ENCODE measurements at places on chromosomes 7 and 10. TPM values are rescaled to one million over a fixed set of nuclear protein-coding genes. Genes with fewer than 3 reads are reported as not detected.

MCMBP gene
- total RNA-seq = 56.6 TPM

PTPRZ1 gene
- 5.9 TPM for total RNA-seq

- no peak for DNase-seq
- no peak overlapping the region for H3K27ac ChIP-seq
- no peaks in the 10 kb centered on the region for H3K4me1 ChIP-seq
- H3K27me3 ChIP-seq = no peaks in the 10 kb centered on the region
- H3K4me3 ChIP-seq = no peak overlapping the region
These were observed 910.6 kb downstream of the KCNMA1 start for GRCh38 chr10:76727038-76727437.

DNA sequence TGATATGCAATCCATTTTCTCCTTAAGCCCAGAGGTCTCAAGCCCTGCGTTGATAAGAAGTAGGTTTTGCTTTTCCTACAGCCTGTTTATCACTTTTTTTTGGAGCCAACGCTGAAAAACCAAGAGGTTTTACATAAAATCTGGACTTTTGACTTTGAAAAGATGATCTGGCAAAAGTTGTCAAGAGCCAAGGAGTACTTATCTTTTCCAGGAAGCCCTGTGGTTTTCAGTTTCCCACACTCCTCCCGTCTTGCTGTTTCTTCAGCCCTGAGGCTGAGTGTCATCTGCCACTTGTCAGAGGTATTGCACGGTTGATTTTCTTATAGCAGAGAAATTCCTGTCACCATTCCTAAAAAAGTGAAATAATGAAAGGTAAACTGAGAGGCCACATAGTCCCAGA lies 108.7 kb downstream of the TYW1 start:
- peak overlapping the region; percentile 40 for H3K27ac ChIP-seq
- H3K27me3 ChIP-seq = no peaks in the 10 kb centered on the region
- no peaks in the 10 kb centered on the region for H3K4me1 ChIP-seq
- no peak for DNase-seq
- H3K36me3 ChIP-seq = no peaks in the 10 kb centered on the region

Data from spleen (tissue), 13 donors.